ENCODE measurements at places on chromosomes 2 and 18. TPM values are rescaled to one million over a fixed set of nuclear protein-coding genes. Genes with fewer than 3 reads are reported as not detected.

GRCh38 chr2:82143343-82143742, 1838.8 kb upstream of the LRRTM1 start:
- H3K4me1 ChIP-seq, result peaks cover 27% of the 10 kb centered on the region
- no peak overlapping the region for H3K4me3 ChIP-seq
- no peak overlapping the region for H3K27ac ChIP-seq
- no peak for DNase-seq
- H3K36me3 ChIP-seq, result peaks cover 6% of the 10 kb centered on the region
- H3K27me3 ChIP-seq, result no peaks in the 10 kb centered on the region

DNA sequence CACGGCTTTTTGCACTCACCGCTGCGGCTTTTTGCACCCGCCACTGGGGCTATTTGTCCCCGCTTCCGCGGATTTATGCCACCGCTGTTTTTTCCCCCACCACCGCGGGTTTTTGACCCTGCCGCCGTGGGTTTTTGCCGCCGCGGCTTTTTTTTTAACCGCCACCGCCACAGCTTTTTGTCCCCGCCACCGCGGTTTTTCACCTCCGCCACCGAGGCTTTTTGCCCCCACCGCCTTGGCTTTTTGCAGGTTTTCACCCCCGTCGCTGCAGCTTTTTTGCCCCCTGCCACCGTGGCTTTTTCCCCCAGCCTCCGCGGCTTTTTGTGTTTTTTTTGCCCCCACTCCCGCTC, 2796.7 kb upstream of the TEKT4 start:
- no peaks in the 10 kb centered on the region for H3K4me1 ChIP-seq
- no peak overlapping the region for H3K27ac ChIP-seq
- peaks cover 7% of the 10 kb centered on the region for H3K36me3 ChIP-seq
- H3K27me3 ChIP-seq, result no peaks in the 10 kb centered on the region
- no peak overlapping the region for H3K4me3 ChIP-seq

GRCh38 chr2:236910781-236911495, 174.8 kb upstream of the COPS8 start:
- DNase-seq, result no peak
- H3K27me3 ChIP-seq, result peaks cover 71% of the 10 kb centered on the region
- no peak overlapping the region for H3K4me3 ChIP-seq
- no peaks in the 10 kb centered on the region for H3K36me3 ChIP-seq

Gene POTEJ
- total RNA-seq, result 0.19 TPM

DNA sequence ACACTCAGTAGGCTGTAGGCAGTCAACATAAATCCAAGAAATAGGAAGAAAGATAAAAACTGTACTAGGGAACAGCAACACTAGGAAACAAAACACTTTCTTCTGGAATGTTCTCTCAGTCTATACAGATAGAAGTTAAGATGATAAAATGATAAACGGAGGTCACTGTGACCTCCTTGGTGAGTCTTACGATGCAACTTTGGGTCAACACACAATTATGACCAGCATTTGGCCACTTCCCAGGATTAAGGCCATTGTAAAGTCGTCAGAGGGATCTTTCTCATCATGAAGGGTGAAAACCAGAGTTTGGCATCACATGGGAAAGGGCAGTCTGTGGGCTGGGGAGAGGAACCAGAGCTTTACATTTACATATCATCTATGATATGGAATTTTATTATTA, 33.4 kb downstream of the LAMA3 start:
- H3K4me3 ChIP-seq, result no peak overlapping the region
- peaks cover 7% of the 10 kb centered on the region for H3K4me1 ChIP-seq
- no peak for DNase-seq

GRCh38 chr18:55405475-55405874, 182.5 kb downstream of the TCF4 start:
- H3K27me3 ChIP-seq, result no peaks in the 10 kb centered on the region
- H3K4me1 ChIP-seq, result peaks cover 44% of the 10 kb centered on the region
- H3K27ac ChIP-seq, result no peak overlapping the region
- no peak for DNase-seq
- H3K4me3 ChIP-seq, result no peak overlapping the region

- peaks cover 19% of the 10 kb centered on the region for H3K36me3 ChIP-seq
- H3K27me3 ChIP-seq, result peaks cover 4% of the 10 kb centered on the region
- DNase-seq, result no peak
- H3K4me1 ChIP-seq, result peaks cover 7% of the 10 kb centered on the region
- no peak overlapping the region for H3K4me3 ChIP-seq
Observed at GRCh38 chr2:74425523-74425922, 4.0 kb downstream of the WDR54 start.

DNA sequence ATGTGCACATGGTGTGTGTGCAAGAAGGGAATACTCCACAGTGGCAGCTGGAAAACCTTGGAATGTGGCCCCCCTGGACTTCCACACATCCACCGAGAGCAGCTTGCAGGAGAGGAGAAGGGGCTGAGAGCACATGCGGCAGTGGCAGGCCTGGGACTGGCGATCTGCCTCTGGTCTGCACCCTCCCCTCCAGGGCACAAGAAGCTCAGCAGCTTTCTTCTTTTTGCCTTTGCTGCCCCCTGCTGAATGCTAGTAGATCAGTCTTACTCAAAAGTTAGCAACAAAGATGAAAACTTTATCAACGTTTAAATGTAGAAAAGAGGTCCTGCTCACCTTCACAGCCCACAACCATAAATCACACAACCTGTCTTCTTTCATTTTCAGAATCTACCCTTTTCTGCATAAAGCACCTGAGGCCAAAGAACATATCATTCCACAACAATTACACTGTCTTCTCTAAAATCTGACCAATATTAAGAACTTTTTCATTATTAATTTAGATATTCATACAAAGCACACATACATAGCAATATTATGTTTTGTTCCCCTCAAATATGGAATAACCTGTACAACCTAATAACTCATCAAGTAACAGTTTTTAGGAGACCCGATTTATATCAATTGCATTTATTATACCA, 34.6 kb downstream of the TGFBRAP1 start:
- no peaks in the 10 kb centered on the region for H3K27me3 ChIP-seq
- no peak overlapping the region for H3K27ac ChIP-seq
- peaks cover 17% of the 10 kb centered on the region for H3K36me3 ChIP-seq
- peak; percentile 47 for DNase-seq

Gene VWA3B
- 0.47 TPM for total RNA-seq

DNA sequence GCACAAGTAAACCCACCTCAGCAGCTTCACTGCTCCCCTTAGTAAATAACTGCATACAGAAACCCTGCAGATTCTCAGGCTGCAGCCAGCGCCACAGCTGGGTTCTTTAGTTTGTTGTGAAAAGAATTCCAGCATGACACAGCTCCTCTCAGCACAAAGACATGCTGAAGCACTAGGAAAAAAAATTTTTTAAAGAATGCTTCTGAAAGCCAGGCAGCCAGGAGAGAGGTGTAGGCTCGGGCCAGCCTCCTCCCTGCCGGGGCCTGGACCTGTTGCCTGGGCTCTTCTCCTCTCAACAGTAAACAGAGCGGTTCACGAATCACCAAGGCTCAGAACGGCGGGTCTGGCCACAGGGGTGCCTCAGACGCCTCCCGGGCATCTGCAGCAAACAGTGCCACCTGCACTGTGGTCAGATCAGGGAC, 95.7 kb upstream of the POU3F3 start:
- H3K36me3 ChIP-seq, result no peaks in the 10 kb centered on the region
- DNase-seq, result no peak
- H3K27ac ChIP-seq, result no peak overlapping the region
- peaks cover 3% of the 10 kb centered on the region for H3K4me1 ChIP-seq

GRCh38 chr2:199581408-199581807, 123.7 kb upstream of the SATB2 start:
- H3K4me1 ChIP-seq, result peaks cover 2% of the 10 kb centered on the region
- H3K4me3 ChIP-seq, result no peak overlapping the region
- H3K27ac ChIP-seq, result no peak overlapping the region
- DNase-seq, result no peak

GRCh38 chr2:43612944-43613343, 17.1 kb upstream of the THADA start:
- H3K4me3 ChIP-seq, result no peak overlapping the region
- H3K4me1 ChIP-seq, result peaks cover 13% of the 10 kb centered on the region
- H3K27ac ChIP-seq, result no peak overlapping the region
- H3K27me3 ChIP-seq, result peaks cover 3% of the 10 kb centered on the region
- no peaks in the 10 kb centered on the region for H3K36me3 ChIP-seq

DNA sequence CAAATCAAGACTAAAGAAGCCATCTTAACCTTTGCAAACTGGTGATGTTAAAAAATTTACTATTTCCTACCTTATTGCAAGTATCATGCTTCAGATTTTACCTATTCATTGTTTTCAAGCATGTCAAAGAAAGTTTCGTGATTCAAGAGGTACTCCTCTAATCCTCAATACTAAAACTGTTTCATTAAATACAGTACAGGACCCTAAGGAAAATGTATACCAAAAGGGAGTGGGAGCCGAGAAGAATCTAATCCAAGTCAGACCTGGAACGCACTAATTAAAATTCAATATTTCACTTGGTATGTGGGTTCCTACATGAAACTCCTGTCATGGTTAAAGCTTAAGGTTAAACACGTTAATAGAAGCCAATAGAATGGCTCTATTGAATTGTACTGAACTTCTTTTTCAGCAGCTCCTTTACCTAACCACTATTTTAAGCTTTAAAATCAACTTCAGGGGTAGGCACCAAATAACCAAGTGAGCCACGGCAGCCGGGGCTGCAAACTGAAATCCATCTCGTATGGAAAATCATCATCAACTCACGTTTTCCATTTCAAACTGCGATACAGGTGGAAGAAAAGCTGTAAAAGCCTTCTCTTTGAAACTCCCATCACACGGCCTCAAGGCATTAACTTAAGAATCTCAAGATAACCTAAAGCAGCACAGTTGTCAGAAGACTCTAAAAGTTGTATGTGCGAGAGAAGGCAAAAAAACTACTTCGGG, 188.8 kb downstream of the ZEB2 start:
- no peak for DNase-seq
- no peaks in the 10 kb centered on the region for H3K36me3 ChIP-seq
- H3K4me1 ChIP-seq, result peaks cover 15% of the 10 kb centered on the region
- peaks cover 26% of the 10 kb centered on the region for H3K27me3 ChIP-seq

- peaks cover 36% of the 10 kb centered on the region for H3K27me3 ChIP-seq
- H3K4me3 ChIP-seq, result no peak overlapping the region
- no peak for DNase-seq
- H3K4me1 ChIP-seq, result peaks cover 1% of the 10 kb centered on the region
- H3K27ac ChIP-seq, result no peak overlapping the region
- H3K36me3 ChIP-seq, result no peaks in the 10 kb centered on the region
Observed at GRCh38 chr2:202171241-202171825, 67.1 kb downstream of the SUMO1 start.

Gene HOXD9
- total RNA-seq, result not detected

- peaks cover 11% of the 10 kb centered on the region for H3K4me1 ChIP-seq
- no peak overlapping the region for H3K27ac ChIP-seq
- H3K4me3 ChIP-seq, result no peak overlapping the region
- no peaks in the 10 kb centered on the region for H3K27me3 ChIP-seq
- no peaks in the 10 kb centered on the region for H3K36me3 ChIP-seq
- DNase-seq, result no peak
Observed at GRCh38 chr2:205984381-205984780, 101.6 kb downstream of the INO80D start.

DNA sequence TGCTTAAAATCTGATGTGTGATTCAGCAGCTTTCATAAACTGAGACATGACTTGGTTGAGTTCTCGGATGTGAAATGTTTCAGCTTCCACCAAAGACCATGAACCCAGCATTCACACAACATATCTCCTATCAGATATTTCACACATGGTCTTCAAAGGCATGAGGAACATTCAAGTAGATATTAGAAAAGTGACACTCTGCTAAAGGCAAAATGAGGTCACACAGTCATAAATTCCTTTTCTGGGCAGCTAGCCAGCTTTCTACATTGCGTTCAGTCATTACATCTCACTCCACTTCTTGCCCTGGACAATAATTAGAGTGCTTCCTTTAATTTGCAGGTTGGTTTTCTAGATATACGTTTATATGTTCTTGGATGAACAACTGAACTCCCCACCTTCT, 96.7 kb downstream of the GAREM1 start:
- no peak for DNase-seq
- H3K27me3 ChIP-seq, result peaks cover 20% of the 10 kb centered on the region
- no peaks in the 10 kb centered on the region for H3K36me3 ChIP-seq
- no peak overlapping the region for H3K4me3 ChIP-seq

DNA sequence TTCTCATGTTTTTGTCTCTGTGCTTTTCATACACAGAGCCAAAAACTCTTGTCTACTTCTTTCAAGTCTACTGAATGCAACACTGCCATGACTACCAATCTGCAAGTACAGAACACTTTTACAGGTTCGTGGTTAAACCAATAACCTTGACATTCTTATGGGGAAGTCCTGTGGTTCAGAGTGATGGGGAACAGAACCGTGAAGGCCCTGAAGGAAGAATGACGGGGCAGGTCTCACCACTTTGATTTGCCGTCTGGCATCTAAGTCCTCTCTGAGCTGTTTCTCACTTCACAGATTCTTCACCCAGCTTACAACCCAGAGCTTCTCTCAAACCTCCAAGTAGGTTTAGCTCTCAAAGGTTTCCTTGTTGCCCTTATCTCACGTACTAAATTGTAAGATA, 117.5 kb upstream of the SNTG2 start:
- DNase-seq, result no peak
- H3K4me1 ChIP-seq, result no peaks in the 10 kb centered on the region
- H3K27ac ChIP-seq, result no peak overlapping the region

- no peaks in the 10 kb centered on the region for H3K36me3 ChIP-seq
- DNase-seq, result no peak
Observed at GRCh38 chr2:101909760-101910159, 82.0 kb upstream of the IL1R2 start.

Gene LIPG
- total RNA-seq, result 34.4 TPM

DNA sequence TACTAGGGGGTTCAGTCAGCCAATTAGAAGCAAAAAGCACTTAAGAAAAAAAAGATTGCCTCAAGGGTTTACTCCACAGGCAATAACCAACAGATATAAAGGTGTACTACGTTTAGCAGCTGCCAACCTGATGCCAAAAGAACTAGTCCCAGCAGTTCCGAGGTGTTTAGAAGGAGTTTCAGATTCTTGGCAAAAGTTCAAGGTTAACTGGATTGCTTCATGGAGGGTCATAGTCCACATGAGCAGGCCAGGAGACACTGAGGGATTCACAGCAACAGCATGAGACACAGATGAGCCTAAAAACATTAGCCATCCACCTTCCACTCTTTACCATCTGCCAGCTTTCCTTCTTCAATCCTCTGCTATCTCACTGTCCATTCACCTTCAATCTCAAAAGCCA, 4.9 kb upstream of the DNAH7 start:
- no peaks in the 10 kb centered on the region for H3K36me3 ChIP-seq
- H3K27ac ChIP-seq, result no peak overlapping the region
- H3K4me1 ChIP-seq, result no peaks in the 10 kb centered on the region
- H3K27me3 ChIP-seq, result no peaks in the 10 kb centered on the region
- H3K4me3 ChIP-seq, result no peak overlapping the region
- no peak for DNase-seq

- no peak overlapping the region for H3K4me3 ChIP-seq
- H3K36me3 ChIP-seq, result peaks cover 5% of the 10 kb centered on the region
- H3K27ac ChIP-seq, result no peak overlapping the region
- peaks cover 6% of the 10 kb centered on the region for H3K4me1 ChIP-seq
Observed at GRCh38 chr2:30789670-30790210, 17.5 kb downstream of the CAPN13 start.

GRCh38 chr2:217307023-217307422, 447.2 kb upstream of the TNP1 start:
- peaks cover under 1% of the 10 kb centered on the region for H3K4me1 ChIP-seq
- no peaks in the 10 kb centered on the region for H3K27me3 ChIP-seq
- no peaks in the 10 kb centered on the region for H3K36me3 ChIP-seq
